Osteocyte (in vitro differentiated cells): ENCODE measurements at places on chromosomes 1 and 21. TPM values are rescaled to one million over a fixed set of nuclear protein-coding genes. Genes with fewer than 3 reads are reported as not detected.

DNA sequence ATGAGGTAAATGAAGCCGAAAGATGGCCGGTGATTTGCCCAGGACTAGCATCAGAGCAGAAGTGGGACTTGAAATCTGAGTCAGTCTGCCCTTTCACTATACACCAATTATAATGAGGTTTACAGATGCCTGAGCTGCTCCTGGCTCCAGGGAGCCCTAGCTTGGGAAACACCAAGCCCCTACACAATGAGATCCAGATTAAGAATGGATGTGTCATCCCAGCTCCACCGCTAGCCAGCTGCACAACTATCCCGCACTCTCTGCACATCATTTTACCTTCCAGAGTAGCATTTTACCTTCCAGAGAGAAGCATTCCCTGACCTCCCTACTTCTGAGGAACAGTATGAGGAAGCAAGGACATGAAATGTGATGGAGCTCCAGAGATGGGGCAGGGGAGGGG is 27.0 kb downstream of the SERTAD4 start:
- peak overlapping the region; percentile 32 for H3K27ac ChIP-seq
- no peak for DNase-seq
- H3K4me3 ChIP-seq, result no peak overlapping the region
- no peaks in the 10 kb centered on the region for H3K27me3 ChIP-seq
- no peaks in the 10 kb centered on the region for H3K36me3 ChIP-seq
- H3K4me1 ChIP-seq, result peaks cover 39% of the 10 kb centered on the region

Gene IFNGR2
- 55.4 and 55.6 TPM in 2 replicates for total RNA-seq

Gene WLS
- 334 and 341 TPM in 2 replicates for total RNA-seq

DNA sequence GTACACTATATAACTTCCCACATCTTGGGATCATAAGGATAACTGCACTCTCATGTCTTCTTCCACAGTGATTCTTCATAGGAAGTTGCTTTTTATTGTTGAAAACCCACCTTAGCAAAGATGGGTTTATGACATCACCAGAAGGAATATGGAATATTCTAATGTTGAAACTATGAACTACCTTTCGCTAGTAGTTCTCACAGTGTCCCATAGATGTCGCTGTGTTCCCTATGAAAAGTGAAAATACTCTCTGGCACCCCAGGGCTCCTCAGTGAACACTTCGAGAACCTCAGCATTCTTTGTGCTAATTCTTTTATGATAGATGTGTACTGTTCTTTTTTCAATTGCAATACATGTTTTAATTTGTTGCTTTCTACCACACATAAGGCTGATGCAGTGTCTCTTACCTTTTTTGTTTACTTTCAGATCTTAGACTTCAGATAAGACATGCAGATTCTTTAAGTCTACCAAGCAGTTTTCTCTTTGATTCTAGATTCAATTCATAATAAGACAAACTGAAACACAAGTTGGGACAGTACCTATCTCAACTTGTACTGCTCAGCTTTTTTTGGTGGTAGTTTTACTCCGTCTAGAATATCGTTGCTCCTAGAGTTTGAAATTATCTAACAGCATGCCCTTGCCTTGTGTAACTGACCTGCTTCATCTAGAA is 90.8 kb downstream of the GTF2B start:
- H3K36me3 ChIP-seq, result peaks cover 38% of the 10 kb centered on the region
- H3K4me3 ChIP-seq, result no peak overlapping the region
- H3K4me1 ChIP-seq, result peaks cover 7% of the 10 kb centered on the region
- H3K27me3 ChIP-seq, result no peaks in the 10 kb centered on the region
- no peak overlapping the region for H3K27ac ChIP-seq
- DNase-seq, result no peak

- H3K36me3 ChIP-seq, result no peaks in the 10 kb centered on the region
- H3K27ac ChIP-seq, result no peak overlapping the region
- no peak overlapping the region for H3K4me3 ChIP-seq
- peaks cover 16% of the 10 kb centered on the region for H3K4me1 ChIP-seq
Measured at GRCh38 chr21:16829532-16829931, 683.3 kb upstream of the CXADR start.

DNA sequence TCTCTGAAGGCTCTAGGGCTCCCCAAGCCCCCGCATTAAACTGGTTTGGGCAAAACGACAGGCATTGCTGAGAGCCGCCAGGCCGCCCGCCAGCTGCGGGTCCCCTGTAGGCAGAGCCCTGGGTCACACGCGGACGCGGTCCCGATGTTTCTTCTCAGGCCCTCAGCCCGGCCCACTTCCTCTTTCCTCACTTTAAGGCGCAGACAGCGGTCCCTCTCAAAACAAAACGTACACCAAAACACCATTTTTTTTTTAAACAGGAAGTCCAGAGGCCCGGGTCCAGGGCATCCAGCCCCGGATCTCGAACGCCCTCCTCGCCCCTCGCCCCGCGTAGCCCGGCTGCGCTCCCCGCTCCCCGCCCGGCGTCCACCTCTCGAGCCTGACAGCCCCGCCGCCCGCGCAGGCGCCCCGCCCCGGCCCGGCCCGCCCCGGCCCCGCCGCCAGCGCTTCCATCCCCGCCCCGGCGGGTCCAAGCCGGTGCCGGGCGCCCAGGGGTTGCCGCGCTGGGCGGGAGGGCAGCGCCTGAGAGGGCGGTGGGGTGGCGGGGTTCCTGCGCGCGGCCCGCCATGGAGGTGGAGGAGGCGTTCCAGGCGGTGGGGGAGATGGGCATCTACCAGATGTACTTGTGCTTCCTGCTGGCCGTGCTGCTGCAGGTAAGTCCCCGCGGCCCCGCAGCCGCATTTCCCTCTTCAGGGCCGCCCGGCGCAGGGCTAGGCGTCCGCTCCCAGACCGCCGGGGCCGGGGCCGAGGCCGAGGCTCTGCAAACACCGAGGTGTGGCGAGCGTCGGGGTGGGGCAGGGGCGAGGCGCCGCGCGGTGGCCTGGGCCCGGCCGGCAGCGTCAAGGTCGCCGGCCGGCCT is at the start of gene SLC22A15:
Gene SLC22A15 (plus strand): TSS at position 452 of the 859 bp plus-strand sequence. CDS start 115 bp downstream, at position 567.
- no peaks in the 10 kb centered on the region for H3K36me3 ChIP-seq
- peaks cover 15% of the 10 kb centered on the region for H3K4me1 ChIP-seq
- H3K4me3 ChIP-seq, result peak within 1 kb of the TSS; percentile 92
- DNase-seq, result peak; percentile 88

DNA sequence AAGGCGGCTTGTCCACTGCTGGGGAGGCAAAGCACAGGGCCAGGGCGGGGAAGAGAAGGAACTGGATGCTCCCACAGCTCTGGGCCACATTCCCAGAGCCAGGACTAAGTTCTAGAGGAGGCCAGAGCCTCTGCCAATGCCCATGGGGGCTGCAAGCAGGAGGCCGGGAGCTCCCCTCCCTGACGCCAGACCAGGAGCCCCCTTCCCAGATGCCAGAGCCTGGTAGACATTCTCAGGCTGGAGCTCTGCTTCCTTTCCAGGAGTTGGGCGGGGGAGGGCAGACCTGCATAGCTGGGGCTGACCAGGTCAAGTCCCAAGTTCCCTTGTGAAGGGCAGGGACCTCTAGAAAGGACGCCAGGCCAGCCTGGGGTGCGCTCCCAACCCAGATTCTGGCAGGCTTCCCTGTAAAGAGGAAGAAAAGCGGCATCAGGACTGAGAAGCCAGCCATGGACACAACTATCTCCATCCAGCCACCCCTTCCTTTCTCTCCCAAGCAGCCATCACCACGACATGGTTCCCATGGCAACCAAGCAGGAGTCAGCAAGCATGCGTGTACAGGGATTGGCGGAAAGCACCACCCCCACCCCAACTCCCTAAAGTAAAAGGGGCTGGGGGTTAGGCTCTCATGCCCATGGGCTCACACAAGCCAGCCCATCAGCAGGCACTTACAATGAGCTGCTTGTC is 13.4 kb downstream of the KIF21B start:
- no peaks in the 10 kb centered on the region for H3K36me3 ChIP-seq
- no peaks in the 10 kb centered on the region for H3K4me1 ChIP-seq
- no peak overlapping the region for H3K27ac ChIP-seq
- no peaks in the 10 kb centered on the region for H3K27me3 ChIP-seq
- H3K4me3 ChIP-seq, result no peak overlapping the region
- DNase-seq, result no peak

DNA sequence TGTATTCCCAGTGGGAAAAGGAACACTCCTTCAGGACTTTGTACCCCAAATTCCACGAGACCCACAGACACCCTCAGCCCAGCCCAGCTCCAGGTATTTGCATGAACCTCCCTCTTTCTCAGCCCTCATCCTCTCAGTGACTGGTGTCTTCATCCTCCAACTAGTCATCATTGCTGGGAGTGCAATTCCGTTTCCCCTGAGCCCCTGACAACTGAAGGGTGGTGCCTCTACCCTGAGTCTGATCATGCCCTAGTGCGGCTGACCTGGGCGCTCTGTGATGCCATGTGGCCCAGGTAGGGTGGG is 3.8 kb upstream of the ZNF692 start:
- no peaks in the 10 kb centered on the region for H3K36me3 ChIP-seq
- DNase-seq, result peak; percentile 84
- peaks cover 31% of the 10 kb centered on the region for H3K4me1 ChIP-seq
- H3K4me3 ChIP-seq, result peak overlapping the region; percentile 76
